ENCODE measurements at places on chromosomes 13 and 19.

GRCh38 chr19:10010939-10011338 is 635 bp upstream of the COL5A3 start:
- DNase-seq = no peak

DNA sequence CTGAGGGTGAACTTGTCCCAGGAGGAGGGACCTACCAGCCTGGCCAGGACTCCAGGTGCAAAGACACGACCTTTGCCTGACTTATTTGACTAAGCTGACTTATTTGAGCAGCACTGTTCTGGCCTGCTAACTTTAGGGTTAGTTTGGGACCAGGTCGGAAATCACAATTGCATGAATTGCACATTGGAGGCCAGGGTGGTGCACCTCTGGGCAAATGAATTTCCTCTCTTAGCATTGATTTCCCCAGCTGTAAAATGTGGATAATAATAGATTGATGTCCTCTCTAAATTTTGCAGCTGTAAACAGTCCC is 1.4 kb upstream of the BST2 start:
- DNase-seq = no peak

DNA sequence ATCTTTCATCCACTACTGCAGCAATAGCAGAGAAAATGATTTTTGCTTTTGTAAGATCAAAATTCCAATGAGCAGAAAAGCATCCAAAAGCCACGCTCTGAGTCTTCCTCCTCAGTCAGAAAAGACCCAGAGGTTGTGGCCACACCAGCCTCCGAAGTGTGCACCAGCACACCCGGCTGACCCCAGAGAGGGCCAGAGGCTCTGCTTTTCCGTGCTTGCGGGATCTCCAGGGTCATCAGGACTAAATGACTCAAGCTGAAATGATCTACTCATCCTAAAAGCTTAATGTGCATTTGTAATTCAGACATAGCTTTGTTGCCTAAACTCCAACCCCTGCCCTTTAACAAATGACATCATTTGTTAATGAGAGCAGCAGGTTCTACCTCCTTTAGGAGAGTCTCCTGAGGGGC is 16.5 kb downstream of the RXFP2 start:
- DNase-seq = no peak

DNA sequence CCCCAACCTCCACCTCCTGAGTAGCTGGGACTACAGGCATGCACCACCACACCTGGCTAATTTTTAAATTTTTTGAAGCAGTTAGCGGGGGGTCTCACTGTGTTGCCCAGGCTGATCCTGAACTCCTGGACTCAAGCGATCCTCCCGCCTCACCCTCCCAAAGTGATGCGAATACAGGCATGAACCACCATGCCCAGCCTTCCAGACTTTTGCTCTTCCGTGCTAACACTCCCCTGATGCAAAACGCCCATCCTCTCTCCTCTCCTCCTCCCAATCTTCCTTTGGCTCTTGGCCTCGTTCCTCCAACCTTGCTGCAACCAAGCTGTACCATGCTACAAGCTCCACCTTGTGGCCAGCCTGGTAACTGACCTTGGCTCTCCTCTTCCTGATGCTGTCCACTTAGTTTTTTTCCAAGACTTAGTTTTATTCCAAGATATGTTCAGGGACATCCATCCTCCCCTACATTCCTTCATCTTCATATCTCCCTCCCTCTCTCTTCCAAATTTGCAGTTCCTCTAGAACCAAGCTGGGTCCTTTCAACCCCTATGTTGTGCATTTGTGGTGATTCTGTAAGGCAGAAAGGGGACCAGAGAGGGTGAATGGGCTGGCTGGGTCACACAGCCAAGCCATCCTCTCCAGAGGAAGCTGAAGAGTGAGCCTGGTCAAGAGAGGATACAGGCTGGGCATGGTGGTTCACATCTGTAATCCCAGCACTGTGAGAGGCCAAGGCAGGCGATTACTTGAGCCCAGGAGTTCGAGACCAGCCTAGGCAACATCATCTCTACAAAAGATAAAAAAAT is 32.8 kb downstream of the TINCR start:
- no peak for DNase-seq

DNA sequence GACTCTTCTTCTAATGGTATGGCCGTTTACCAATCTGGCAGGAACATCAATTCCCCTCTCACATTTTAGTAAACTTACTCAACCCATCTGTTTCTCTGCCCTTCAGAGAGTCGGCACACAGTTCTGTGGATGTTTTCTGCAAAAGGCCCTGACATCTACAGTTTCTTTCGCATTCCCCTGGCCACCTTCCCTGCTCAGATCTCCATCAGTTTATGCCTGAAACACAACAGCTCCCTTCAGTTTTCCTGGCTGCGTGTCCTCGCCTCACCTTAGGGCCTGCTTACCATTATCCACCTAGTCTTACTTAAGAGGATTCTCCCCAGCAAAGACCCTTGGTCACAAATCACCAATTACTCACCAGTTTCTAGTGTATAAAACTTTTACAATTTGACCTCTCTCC is 25.2 kb downstream of the COL4A1 start:
- DNase-seq = no peak

DNA sequence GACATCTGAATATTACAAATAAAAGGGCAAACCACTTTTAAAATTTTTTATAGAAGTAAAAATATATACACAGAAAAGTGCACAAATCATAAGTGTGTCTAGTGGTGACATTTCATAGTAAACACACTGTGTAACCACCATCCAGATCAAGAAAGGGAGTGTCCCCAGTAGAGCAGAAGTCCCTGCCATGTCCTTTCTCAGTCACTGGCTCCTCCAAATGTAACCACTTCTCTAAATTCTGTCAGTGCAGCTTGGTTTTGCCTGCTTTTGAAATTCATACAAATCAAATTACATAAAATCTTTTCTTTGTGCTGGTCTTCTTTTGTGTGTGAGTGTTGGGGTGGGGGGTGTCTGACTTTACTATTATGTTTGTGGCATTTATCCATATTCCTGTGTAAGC is 116.5 kb downstream of the RBM26 start:
- DNase-seq = no peak

GRCh38 chr19:55901369-55902079 is 30.6 kb downstream of the NLRP13 start:
- no peak for DNase-seq

DNA sequence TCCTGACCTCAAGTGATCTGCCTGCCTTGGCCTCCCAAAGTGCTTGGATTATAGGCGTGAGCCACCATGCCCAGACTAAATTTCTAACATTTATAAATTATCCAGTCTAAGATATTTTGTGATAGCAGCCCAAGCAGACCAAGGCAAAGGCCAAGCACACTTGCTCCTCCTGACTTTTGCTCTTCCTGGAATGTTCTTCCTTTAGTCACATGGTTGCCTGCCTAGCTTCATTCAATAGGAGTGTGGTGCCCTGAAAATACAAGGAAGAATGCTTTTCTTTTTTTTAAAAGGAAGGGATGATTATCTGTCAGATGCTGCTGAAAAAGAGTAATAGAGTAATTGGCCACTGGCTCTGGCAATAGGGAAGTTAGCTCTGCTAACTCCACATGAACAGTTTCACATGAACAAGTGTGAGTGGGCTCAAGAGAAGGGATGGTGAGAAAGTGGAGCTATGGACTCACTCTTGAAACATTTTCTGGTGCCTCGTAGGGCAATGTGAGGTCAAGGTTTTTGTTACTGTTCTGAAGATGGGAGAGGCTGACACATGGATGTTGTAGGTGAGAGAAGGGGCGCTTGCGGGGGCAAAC is 47.1 kb downstream of the USPL1 start:
- no peak for DNase-seq

- no peak for DNase-seq
Measured at GRCh38 chr19:51607920-51608562, 22.2 kb downstream of the SIGLEC5 start.

DNA sequence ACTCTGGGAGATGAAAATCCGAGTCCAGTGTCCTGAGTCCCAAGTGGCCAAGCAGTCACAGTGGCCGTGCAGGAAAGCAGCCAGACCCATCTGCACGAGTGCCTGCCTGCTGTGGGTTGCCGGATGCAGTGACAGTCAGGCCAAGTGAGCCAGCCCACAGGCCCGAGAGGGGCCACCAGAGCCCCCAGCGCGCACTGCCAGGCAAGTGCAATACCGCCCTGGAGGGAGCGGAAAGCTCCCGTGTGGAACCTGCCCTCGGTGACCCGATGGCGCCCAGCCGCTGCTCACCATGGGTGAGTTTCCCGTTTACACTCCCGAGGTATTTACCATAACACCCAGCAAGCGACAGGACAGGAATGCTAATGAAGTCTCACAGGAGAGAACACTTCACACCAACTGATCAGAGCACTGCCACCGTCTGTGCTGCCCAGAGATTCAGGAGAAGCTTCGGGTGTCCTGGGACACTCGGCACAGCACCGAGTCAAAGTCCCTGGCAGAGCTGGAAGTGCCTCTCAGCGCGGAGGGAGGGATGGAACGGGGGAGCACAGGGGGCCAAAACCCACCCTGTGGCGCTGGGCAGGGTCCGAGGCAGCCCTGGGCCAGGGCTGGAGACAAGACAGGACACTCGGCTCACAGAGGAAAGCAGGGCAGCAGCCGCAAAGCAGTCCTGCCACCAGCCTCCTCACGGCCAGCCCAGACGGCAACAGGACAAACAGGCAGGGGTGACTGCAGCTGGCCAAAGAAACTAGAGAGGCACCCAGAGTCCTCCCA is 21.3 kb upstream of the TINCR start:
- DNase-seq = no peak

DNA sequence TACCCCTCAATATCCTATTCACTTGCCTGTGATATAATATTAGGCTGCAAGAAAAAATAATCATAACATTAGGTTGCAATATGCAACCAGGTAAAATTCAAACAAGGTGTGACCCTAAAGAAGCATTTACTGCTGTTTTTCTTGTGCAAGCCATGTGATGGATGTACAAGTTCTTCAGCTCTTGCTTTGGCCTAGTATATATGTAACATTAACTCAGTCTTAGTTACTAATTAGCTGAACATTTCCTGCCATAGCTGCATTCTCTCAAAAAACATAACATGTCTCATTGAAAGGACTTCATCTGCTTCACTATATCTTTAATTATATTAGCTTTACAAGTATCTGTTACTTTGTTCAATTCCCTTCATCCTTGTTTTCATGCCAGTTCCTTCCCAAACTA is 406.8 kb upstream of the HTR2A start:
- no peak for DNase-seq

DNA sequence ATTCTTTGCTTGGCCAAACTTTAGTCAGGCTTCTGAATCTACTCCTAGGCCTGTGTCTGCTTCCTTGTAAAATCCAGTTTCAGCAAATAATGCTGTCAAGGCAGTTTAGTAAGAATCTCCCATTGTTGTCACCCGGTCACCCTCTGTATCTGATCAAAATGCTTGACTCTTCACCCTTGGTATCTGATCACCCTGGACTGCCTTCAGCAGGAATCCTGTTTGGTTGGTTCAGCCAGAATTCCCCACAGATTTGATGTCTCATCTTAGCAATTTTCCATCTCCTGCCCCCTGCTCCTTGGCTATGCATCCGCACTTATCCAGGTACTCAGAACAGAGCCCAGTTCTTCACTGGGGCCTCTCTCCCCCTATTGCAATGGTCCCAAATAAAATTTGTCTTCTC is 172.4 kb upstream of the UBL3 start:
- DNase-seq = no peak

GRCh38 chr19:5881543-5882299 is 11.4 kb upstream of the FUT5 start:
- no peak for DNase-seq

GRCh38 chr13:65855242-65855805 is 1374.8 kb downstream of the PCDH9 start:
- no peak for DNase-seq

GRCh38 chr13:113781571-113781970 is 22.5 kb downstream of the TMEM255B start:
- no peak for DNase-seq

- DNase-seq = no peak
Measured at GRCh38 chr13:45544520-45544919, 71.0 kb downstream of the ERICH6B start.

DNA sequence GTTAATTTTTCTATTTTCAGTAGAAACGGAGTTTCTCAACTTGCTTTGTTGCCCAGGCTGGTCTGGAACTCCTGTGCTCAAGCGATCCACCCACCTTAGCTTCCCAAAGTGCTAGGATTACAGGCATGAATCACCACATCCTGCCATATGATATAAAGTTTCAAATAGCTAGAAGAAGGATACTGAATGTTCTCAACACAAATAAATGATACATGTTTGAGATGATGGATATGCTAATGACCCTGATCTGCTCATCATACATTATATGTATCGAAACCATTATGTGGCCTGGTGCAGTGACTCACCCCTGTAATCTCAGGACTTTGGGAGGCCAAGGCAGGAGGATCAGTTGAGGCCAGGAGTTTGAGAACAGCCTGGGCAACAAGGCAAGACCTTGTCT is 11.5 kb downstream of the CIB3 start:
- DNase-seq = no peak

GRCh38 chr19:45402298-45403061 is 2.4 kb downstream of the PPP1R13L start:
- no peak for DNase-seq

DNA sequence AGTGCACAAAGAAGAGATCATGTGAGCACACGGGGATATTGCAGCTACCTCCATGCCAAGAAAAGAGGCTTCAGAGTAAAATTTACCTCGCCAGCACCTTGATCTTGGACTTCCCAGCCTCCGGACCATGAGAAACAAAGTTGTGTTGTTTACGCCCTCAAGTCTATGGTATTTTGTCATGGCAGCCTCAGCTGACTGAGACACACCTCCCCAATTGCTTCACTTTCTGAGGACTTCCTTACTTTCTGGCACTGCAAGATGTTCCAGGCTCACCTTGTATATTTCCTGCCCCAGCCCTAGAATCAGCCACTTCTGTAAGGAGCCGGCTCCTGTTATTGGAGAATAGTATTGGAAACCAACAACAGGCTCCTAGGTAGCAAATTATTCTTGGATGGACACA is 6.6 kb upstream of the CEBPG start:
- DNase-seq = no peak

GRCh38 chr13:28376604-28377003 is 118.3 kb downstream of the FLT1 start:
- no peak for DNase-seq

GRCh38 chr19:39224910-39225309 is 19.9 kb downstream of the IFNL3 start:
- DNase-seq = no peak

DNA sequence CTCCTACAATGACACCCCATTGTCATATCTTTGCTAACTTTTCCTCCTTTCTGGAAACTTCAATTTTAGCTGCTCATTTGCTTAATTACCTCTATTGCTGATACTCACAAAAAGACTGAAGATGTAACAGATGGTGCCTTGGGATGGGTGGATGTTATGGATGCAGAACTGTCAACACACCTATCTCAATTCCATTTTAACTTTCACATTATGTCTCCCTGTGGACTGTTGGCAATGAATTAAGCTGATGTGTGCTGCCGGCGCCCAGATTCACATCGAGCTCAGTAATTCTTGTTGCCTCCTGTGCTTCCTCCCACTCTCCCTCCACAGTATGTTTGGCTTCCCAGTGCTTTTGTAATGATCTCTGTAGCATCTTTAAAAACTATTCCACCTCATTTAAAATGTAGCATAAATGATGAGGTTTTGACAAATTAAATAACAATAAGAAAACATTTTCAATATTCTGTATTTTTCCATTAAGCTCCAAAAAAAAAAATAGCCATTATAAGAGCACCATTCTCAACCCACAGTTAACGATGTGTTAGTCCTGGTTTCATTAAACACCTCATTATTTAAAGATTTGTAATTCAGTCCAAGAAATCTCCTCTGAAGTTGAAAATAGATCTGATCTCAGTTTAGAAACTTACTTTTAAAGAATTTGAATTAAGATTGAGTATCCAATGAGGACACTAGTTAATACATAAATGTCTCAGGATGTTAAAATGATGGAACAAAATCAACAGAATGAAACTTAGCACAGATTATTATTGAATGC is 99.9 kb upstream of the FAM216B start:
- DNase-seq = no peak
